Stimulated activated CD4-positive, alpha-beta T cell treated with anti-CD3 and anti-CD28 coated beads, Interleukin-4, amount 100 ng/mL, for 24 hours (primary cell): ENCODE measurements at places on chromosomes 5 and 9.

GRCh38 chr5:115657125-115657880, 31.5 kb upstream of the TMED7 start:
- DNase-seq, result no peak

DNA sequence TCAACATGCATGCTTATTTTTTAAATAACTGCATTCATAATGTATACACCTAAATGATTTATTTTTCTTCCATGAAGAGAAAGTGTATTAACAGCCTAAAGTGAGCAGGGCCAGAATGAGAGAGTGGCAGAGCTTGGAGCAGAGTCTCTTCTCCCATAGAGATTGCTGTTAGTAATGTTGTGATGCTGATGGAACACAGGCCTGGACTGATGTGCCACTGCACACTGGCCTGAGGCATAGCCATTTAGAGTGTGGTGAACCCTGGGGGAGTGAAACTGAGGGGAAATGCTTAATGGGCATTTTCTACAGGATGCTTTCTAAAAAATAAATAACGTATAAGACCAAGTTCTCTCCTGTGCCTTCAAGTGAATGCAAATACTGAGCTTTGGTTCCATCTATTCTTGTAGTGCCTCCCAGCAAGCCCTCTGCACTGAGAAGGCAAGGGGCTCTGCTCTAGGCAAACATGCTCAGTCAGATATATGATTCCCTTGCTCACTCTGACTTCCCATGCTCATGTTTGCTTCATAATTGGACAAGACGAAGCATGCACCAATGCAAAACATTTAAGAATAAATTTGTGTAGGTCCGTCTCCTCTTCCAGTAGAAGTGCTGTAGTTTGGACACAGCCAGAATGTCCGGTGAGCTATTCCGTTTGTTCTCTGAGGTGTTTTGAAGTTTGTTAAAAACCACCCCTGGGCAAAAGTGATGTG, 185.7 kb downstream of the PBX3 start:
- DNase-seq, result no peak

- no peak for DNase-seq
Measured at GRCh38 chr9:16846986-16847385, 23.5 kb downstream of the BNC2 start.

DNA sequence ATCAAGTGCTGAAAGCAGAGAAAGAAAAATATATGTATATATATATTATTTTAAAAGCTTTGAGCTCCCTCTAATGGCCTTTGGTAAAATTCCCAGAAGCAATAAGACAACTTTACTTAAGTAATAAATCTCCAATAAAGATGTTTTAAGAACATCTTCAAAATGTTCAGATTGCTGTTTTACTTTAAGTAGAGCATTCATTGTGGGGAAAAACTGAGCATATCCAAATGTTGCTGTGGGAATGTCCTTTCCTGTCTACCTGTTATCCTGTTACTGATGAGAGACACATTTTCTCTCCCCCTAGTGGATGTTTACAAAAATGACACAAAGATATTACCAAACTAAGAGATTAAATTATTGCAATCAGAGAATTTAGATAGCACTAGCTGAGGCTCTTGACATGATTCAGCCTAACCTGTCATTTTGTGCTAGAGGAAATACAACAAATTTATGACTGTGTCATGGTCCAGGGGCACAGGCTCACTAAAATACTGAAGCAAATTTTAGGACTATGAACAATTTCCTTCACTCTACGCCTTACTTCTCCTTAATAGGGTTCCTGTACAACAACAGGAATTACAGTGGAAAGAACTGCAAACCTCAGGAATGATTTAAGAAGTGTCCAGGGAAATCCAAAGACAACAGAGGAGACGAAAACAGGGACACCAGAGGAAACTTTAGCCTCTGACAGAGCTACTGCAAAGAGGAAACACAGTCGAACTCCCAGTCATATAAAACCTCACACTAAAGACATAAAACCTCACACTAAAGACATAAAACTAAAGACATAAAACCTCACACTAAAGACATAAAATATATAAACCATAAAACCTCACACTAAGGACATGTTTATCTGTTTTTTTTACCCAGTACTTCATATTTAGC, 24.3 kb upstream of the PRRC1 start:
- no peak for DNase-seq

DNA sequence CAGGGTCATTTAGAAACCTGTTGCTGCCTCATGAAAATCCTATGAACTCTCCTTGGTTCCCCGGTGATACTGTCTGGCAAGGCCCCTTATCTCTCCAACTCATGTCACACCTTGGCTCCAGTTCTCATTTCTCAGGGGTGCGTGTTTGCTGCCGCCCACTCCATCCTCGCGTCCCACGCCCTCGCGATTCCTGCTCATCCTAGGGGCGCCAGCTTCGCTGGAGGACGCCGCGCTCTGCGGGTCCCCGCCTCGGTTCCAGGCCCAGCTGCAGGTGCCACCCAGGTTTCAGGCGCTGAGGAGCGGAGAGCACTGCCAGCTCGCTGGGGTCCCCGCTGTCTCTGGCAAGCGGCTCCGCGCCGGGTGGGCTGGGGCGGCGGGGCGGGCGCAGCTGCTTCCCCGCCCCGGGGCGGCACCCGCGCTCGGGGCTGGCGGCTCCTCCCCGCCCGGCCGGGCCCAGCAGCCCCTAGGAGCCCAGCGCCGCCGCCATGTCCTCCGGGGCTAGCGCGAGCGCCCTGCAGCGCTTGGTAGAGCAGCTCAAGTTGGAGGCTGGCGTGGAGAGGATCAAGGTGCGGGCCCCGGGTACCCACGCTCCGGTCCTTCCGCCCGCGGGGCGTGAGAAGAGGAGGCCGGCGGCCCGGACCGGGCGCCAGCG, at the start of gene GNG10:
Gene GNG10, plus strand, starts transcription at position 456 of the 652 bp plus-strand sequence. Its CDS starts 30 bp downstream, at position 486.
- DNase-seq, result peak; percentile 64

GRCh38 chr9:4365055-4365454, 65.2 kb upstream of the GLIS3 start:
- DNase-seq, result peak; percentile 15

DNA sequence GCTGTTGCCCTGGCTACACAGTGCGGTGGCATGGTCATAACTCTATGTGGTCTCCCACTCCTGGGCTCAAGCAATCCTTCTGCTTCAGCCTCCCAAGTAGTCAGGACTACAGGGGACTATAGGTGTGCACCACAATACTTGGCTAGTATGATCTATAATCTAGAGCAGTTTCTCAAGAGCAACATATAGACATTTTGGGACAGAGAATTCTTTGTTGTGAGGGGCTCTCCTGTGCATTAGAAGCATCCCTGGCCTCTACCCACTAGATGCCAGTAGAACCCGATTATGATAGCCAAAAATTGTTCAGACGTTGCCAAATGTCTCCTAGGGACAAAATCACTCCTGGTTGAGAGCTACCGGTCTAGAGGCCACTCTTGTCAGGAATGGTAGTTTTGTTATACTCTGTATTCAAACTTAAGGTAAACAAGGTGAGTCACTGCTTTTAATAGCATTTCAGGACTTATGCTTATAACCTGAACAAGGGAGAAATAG, 7.2 kb downstream of the ANKHD1 start:
- no peak for DNase-seq
